ENCODE measurements at places on chromosomes 5 and 9. TPM values are rescaled to one million over a fixed set of nuclear protein-coding genes. Genes with fewer than 3 reads are reported as not detected.

The PCDHGA3 gene
- 0.04 TPM for total RNA-seq

The SLC22A5 gene
- 6.3 TPM for total RNA-seq

The NPR3 gene
- total RNA-seq, result 0.08 TPM

The TPPP gene
- 0.94 TPM for total RNA-seq

The ENTREP1 gene
- total RNA-seq, result 0.19 TPM

The PIP5K1B gene
- not detected for total RNA-seq

The QRFP gene
- total RNA-seq, result not detected

The SLC6A18 gene
- not detected for total RNA-seq

Data from hair follicular keratinocyte (primary cell).